ENCODE measurements at places on chromosomes 7 and 10.
A peak's percentile ranks its signal among the peaks of the same experiment; 100 is the strongest.

GRCh38 chr7:34333925-34334324, 324.1 kb upstream of the NPSR1 start:
- DNase-seq, result no peak

DNA sequence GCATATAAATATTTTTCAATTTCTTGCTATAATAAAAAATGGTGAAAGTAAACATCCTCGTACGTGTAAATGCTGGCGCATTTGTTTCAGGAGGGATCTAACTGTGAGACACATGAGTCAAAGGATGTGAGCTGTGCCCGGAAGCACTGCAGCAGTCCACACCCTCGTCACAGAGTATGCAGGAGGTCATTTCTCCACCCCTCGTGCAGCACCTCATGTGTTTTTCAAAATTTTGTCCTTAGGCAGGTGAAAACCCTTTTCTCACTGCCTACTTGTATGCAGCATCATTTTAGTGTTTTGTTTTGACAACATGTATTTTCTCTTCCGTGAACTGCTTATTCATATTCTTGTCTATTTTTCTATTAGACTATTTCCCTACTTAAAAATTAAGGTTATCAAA, 162.7 kb downstream of the AVL9 start:
- DNase-seq, result no peak

DNA sequence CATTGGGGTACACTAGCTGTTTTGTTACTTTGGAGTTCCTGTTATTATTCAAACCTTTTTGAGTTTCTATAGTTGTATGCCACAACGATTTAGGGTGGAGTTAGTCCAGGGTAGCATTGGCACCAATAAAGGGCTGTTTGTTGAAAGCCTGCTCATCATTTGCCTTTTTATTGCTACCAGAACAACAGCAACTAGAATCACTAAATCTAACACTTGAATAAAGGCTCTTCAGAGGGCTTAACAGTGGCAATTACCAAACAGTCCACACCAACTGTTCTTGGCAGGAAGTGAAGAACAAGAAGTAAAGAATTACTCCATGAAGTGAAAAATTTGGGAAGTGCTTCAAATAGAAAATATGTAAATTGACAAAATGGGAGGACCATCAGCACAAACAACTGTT, 621.4 kb downstream of the PHTF2 start:
- DNase-seq, result no peak

DNA sequence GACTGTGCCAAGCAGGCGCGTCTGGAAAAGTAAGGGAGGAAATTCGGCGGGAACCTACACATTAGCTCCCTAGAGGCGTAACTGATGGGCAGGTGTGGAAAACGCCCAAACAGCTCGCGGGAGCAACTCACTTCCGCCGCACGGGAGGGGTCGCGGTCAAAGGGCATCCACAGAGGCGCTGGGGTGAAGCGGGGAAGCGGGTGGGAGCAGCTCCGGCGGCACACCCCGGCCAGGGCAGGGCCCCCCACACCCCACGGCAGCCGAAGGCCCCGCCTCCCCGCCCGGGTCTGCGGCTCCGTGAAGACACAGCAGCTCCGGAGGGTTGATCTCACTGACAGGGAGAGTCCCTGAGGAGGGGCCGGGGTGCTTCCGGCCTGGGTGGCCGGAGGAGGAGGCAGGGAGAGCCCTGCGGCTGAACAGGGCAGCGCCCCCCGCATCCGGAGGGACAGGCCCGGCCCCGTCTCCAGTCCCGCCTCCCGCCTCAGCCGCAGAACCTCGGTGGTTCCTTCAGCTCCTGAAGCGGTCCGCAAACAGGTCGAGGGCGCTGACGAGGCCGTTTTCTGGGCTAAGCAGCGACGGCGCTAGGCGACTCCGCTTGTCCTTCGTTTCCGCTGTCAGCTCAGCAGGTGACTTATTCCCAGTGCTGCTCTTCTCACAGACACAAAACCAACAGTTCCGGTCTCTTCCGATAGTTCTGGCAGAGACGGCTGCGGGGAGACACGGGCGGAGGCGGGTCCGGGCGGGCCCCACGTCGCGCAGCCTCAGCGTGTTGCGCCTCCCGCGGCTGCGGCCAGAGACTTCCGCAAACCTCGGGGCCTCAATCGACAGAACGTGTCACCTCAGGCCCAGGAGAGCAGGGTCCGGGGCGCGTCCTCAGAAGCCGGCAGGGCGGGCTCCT, 276.1 kb downstream of the DNAJB6 start:
- DNase-seq, result no peak

DNA sequence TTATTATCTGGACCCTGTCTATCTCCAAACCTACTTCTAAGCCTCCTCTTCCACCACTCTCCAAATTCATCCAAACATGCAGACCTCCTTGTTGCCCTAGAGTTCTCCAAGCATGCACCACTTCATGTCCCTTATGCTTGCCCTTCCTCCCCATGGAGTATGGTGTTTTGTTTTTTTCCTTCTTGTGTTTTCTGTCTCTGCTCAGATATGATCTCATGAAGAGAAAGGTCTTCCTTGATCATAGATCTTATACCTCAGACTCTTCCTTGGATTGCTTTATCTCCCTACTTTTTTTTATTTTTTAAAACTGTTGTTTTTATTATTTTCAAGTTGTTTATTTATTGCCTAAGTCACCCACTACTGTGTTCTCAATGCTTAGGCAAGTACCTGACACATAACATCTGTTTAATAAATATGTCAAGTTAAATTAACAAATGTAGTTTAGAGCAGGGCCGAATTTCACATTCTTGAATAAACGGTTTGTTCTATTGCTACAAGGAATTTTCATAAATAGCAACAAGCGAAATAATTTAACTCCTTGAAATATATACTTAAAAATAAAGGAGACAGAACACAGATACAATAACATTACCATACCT, 84.5 kb downstream of the HGF start:
- no peak for DNase-seq

- no peak for DNase-seq
These were observed 51.4 kb upstream of the APBB1IP start for GRCh38 chr10:26386781-26387180.

- DNase-seq, result no peak
These were observed 8.0 kb upstream of the ZCCHC24 start for GRCh38 chr10:79453392-79453791.

GRCh38 chr10:27680691-27681605, 64.7 kb downstream of the MKX start:
- DNase-seq, result no peak

- DNase-seq, result no peak
These were observed 3.6 kb upstream of the GPNMB start for GRCh38 chr7:23242935-23243334.

DNA sequence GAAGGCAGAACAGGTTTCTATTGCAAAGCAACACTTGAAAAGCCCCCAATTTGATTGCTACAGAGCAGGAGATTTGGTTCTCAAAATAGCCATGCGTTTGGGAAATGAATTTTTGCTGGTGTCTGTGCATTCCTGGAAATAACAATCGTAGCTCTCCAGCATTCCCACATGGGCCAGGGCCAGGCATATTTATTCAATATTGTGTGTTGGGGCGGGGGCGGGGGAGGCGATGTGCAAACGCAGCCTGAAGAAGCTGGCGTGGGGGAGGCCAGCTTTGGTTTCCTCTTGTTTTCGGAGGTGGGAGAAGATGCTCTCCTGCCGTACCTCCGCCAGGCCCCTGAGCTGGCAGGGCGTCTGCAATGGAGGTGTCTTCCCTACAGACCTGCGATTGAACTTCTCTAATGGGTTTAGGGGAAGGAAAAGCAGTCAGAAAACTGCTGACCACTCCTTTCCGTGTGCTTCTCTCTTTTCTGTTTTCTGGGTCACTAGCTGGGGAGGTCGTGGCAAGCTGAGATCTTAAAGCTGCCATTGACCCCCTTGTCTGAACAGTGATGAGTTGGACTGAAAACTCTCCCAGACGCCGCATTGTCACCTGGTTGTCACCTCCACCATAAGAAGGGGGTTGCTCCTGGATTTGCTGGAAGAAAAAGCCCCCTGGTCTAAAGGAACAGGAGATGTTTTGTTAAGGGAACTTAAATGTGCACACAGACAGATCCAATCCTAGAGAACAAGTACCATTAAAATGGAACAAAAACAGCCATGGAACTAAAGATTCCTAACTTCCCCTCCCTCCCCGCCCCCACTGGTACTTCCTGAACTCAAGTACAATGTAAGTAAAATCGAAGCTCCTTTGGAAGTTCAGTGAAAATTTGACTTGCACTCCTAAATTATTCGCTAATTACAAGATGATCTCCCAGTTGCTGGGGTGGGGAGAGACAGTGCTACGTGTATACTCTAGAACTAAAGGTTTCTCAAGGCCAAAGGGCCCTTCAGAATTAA, 56.4 kb upstream of the HABP2 start:
- no peak for DNase-seq

- no peak for DNase-seq
These were observed 4.9 kb upstream of the HOXA10 start for GRCh38 chr7:27179030-27179429.

GRCh38 chr7:130365088-130365487, 15.2 kb upstream of the CPA1 start:
- DNase-seq, result no peak

DNA sequence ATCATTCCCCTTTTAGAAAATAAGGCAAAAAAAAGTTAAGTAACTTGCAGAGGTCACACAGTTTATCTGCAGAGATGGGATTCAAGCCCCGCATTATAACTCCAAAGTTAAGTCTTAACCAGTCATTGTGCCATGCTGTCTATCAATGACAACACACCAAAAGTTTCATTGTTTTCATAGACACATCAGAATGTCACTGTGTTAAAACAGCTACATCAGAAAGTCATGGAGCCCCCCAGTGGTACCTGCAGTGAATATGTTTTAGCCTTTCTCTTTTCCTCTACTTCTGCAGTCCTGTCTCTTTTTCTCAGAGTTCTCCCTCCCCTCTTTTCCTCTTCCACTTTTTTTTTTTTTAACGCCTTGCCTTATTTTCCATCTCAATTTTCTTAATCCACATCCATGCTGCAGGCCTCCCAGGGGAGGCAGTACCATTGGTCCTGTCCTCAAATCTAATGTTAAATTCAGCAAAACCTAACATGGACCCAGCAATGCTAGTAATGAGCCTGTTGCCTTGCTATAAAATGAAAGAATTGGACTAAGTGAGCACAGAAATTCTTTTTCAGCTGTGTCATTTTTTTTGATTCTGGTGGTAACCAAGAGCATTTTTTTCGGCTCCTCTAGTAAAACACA, 3.8 kb upstream of the NRCAM start:
- no peak for DNase-seq

DNA sequence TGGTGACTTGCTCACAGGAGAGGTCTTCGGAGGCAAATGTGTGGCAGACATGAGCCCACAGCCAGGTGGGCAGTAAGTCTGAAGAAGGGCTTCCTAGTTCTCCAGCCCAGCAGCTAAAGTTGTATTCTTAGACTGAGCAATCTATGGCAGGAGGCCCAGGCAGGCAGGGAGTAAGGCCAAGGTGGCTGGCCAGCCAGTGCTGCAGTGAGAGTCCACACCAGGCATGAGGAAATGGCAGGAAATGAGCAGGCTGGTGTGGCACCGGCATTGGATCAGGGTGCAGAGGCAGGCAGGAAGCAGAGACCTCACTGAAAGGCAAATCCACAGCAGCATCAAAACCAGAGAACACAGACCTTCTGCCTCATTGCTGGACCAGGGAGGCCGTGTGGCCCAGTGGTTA, 84.6 kb upstream of the PDE1C start:
- DNase-seq, result no peak

DNA sequence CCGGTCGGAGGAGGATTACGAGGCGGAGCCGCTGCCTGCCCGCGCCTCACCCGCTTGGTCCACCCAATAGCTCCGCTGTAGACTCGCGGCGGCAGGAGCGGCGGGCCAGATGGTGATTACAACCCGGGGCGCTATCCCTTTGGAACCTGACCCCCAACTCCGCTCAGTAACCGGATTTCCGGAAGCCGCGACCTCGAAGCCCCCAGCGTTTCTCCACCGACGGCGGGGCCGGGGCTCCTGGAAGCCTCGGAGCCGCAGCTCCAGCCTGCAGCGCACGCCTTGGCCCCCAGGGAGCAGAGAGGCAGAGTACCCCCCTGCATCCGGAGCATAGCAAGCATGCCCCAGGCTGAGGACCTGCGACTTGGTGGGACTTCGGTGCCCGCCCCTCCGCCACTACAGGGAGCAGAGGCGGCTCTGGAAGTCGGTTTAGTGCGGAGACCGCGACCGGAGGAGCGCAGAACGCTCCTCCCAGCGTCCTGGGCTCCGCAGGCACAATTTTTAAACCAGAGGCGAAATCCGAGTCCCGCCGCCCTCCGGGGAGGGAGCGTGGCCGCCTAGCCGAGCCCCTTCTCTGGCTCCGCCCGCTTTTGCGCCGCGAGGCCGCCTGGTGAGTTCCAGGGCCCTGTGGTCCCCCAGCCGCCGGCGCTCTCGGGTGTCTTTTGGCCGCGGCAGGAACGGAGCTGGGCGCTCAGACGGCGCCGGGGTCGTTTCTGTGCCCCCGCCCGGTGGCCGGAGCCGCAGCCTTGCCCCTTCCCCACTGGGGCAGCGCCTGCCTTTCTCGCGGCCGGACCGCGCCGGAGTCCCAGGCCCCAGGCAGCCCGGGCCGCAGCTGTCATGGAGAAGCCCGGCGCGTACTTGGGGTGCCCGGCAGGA, 28.2 kb upstream of the BMS1 start:
- DNase-seq, result no peak

GRCh38 chr10:5977471-5978229, at the start of gene IL15RA:
Gene IL15RA (minus strand): TSS chr10:5977543. CDS start chr10:5977492, 51 bp downstream.
- DNase-seq, result no peak

DNA sequence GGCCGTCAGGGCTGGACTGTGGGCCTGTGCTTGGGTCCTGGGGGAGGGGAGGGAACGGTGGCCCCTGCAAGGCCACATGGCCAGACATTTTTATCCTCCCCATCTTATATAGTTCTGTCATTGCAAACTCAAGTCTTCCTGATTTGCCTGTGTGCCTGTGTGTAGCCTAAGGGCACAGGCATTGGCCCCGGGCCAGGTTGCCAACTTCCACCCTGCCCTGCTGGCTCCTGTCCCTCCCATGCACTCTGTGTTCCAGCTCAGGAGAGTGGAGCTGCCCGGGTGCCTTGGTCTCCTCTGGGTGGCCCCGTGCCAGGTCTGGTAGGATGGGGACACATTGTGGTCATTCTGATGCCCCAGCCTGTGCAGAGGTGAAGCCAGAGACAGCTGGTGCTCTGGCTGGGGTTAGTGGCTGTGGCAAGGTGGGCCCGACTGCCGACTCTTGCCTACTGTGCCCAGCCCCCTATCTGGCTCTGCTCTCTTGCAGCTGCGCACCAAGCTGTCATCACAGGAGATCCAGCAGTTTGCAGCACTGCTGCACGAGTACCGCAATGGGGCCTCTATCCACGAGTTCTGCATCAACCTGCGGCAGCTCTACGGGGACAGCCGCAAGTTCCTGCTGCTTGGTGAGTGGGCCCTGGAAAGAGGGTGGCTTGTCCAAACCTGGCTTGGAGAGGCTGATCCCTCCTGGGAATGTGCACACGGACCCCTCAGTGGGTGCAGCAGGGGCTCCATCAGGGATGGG, 14.8 kb downstream of the NACAD start:
- DNase-seq, result peak; percentile 38

DNA sequence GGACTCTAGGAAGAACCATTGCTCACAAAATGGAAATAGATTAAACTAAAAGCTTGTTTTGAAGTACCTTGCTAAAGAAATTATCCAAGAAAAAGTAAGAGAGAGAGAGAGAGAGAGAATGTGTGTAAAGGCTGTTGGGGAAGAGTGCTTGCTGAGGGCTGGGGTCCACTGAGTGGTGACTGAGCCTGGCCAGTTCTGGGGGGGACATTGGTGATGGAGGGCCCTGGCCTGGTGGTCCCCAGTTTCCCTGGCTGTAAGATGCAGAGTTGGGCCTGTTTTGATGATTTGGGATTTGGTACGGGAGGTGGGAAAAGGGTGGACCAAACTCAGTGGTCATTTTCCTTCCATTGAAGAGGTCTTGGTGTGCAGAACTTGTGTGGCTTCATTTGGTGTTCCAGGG, 880 bp downstream of the RAMP3 start:
- DNase-seq, result no peak

- no peak for DNase-seq
These were observed 74.5 kb downstream of the INSIG1 start for GRCh38 chr7:155371884-155372781.
